ENCODE measurements at places on chromosomes 7 and 10. TPM values are rescaled to one million over a fixed set of nuclear protein-coding genes. Genes with fewer than 3 reads are reported as not detected.

HSPA12A gene
- 26.6 TPM for total RNA-seq

FFAR4 gene
- total RNA-seq = 0.23 TPM

ADGRA1 gene
- total RNA-seq = 1.2 TPM

C10orf143 gene
- 2.1 TPM for total RNA-seq

CALCR gene
- total RNA-seq = 1.8 TPM

TMEM213 gene
- 43.8 TPM for total RNA-seq

RPP30 gene
- total RNA-seq = 41.2 TPM

Measured in metanephros (tissue), 2 donors.